Urinary bladder (tissue), 4 donors: ENCODE measurements at places on chromosomes 3 and 15. TPM values are rescaled to one million over a fixed set of nuclear protein-coding genes. Genes with fewer than 3 reads are reported as not detected.

The ARRDC4 gene
- total RNA-seq = 36.7 TPM

DNA sequence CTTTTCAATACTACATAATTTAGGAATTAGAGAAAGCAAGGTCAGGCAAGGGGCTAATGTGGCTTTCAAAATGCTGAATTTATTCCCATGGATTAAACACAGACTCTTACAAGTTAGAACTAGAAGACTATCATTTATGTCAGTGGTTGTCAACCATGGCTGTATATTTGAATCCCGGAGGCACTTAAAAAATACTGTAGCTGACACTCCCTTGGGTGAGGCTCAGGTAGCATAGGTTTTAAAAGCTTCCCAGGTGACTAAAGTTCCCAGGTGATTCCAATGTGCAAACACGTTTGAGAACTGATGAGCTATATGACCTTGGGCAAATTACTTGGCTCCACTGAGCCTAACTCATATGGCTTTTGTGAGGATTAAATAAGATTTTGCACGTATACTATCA lies 29.6 kb downstream of the AAGAB start:
- no peak for DNase-seq

GRCh38 chr3:152554980-152555379 lies 280.0 kb upstream of the P2RY1 start:
- no peak for DNase-seq

The LRRC31 gene
- total RNA-seq = not detected

GRCh38 chr3:195270079-195270816 lies 711 bp downstream of the XXYLT1 start:
- no peak for DNase-seq
